ENCODE measurements at places on chromosomes 7 and 10.

GRCh38 chr10:34817586-34817985 lies 2.5 kb upstream of the PARD3 start:
- DNase-seq: no peak

- DNase-seq: no peak
Measured at GRCh38 chr7:112103246-112103645, 103.0 kb downstream of the DOCK4 start.

DNA sequence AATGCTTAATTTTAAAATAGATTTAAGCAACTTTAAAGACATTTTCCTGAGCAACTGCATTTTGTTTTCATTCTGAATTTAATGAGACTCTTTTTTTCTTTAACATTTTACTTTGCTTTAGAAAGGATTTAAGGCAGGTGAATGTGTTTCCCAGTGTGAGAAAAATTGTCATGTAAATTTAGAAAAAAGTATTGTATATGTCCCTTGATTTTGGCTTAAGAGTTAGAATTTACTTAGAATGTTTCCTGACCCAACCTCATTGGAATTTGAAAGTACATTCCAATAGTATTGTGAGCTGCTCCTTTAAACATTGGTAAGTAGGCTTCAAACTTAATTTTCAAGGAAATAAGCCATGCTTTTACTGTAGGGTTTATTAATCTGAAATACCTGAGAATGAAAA lies 110.2 kb downstream of the PTEN start:
- DNase-seq: no peak

DNA sequence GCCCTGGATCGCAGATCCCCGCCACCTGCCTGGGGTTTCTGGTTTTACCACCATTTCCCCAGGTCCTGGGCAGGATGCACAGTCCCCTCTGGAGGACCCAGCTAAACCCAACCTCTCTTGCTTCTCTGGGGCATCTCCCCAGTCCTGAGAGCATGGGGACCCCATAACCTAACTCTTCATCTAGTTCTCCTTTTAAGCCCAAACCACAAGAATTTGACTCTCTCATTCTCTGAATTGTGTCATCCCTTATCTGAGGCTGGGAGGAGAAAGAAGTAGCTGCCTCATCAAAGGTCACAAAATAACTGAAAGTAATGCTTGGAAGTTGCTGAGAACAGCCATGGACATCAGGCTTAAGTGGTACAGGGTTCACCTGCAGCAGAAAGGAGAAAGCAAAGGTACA lies 159.9 kb downstream of the FGFR2 start:
- DNase-seq: no peak

DNA sequence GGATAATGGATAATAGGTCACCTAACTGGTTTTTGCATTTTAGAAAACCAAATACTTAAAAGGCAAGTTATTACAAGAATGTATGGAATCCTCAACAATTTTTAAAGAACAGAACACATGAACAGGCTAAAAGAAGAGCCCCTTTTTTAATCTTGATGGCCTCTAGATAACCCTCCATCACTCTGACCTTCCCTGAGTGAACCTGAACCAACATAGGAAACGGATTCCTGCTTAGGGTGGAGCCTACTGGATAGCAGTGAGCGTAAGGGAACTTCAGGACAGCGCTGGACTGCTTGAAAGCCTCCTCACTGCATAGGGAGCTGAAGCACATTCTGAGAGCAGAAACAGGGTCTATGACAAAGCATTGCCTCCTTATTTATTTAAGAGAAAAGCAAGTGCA lies 20.5 kb downstream of the TRPV5 start:
- no peak for DNase-seq

DNA sequence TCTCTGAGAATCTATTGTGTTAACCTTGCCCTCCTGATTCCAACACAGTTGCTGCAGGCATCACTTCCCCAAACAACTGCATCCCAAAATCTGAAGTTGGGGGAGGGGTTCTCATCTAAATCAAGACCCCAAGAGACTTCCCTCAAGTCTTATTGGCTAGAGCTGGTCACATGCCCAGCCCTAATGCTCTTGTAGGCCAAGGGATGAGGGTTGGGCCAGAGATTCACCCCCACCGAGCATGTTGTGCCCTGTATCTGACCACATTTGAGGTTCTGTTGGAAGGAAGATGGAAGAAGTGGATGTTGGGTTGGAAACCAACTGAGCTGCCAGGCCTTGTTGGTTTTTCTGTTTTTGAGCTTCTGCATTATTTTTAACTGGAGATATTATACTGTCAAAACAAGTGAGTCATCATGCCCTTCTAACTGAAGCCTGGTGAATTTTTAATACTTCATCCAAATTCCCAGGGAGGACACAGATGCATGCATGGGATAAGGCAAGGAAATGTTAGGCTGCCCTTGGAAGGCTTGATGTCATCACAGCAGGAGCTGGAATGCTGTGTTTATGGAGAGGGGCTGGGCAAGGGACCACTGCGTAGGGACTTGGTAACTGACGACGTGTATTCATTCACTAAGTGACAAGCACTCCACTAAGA lies 68.6 kb upstream of the CACUL1 start:
- no peak for DNase-seq

DNA sequence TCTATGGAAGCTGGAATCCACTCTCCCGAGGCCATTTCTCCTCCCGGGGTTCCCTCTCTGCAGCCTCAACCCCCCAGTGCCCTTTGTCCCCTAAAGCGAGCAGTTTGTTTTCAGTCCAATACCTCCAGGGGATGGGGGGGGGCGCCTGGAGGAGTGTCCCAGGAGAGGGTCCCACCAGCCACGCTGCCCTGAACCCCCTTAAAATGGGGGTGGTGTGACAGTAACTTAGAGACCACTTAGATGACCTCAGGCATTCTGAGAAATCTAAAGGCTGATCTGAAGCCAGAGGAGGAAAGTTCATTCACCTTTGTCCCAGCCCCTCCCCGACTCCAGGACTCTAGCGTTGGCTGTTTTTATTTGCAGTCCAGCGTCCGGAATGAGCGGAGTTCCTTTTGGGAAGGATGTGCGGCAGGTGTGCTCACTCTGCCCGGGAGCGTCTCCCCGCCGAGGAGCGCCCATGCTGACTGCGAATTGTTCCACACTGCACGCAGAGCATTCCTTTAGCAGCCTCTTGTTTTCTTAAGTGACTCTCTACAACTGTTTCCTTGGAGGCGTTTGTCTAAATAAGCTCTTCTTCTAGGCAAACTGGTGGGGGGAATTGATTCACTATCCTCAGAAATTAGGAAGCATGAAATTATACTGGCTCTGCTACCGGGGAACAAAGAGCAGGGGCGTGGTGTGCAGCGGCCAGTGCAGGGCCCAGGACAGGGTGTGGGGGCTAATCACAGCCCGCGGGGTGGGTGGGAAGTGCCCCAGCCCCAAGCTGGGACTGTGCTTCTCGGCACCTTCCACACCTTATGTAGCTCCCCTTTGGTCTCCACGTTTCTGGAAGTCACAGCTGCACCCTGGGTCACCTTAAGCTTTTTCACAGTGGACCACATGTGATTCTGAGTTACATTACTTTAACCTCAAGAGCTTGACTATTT lies 46.3 kb downstream of the SYPL1 start:
- no peak for DNase-seq

- DNase-seq: no peak
Measured at GRCh38 chr7:45187946-45188411, 30.4 kb downstream of the RAMP3 start.

DNA sequence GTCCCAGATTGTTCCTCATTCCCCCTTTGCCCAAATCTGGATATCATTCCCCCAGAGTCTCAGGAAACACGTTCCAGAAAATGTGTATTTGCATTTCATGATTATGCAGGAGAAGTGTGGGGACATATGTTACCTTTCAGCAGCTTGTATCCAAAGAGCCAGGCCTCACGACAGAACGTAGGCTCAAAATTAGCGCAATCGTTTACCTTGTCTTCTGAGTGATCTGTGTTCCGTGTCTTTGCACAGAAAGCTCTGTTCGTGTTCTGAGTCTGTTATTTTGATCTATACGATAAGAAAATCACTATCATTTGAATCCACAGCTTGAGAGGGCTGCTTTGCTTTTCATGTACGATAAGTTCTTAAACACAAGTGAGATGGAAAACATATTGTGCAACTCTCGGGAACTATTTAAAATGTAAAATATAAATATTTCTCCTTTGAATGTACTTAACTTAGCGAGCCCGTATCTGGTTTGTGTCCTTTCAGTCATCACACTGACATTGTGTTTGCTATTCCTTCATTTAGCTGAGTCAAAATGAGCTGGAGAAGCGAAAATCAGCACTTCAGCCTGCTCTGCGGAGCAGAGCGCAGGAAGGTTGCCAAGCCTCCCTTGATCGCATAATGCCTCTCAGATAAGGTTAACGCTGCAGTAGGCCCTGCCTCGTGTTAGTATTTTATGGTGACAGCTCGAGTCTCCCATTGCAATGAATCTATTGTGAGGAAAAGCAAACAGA lies 80.2 kb upstream of the CACNB2 start:
- DNase-seq: no peak

DNA sequence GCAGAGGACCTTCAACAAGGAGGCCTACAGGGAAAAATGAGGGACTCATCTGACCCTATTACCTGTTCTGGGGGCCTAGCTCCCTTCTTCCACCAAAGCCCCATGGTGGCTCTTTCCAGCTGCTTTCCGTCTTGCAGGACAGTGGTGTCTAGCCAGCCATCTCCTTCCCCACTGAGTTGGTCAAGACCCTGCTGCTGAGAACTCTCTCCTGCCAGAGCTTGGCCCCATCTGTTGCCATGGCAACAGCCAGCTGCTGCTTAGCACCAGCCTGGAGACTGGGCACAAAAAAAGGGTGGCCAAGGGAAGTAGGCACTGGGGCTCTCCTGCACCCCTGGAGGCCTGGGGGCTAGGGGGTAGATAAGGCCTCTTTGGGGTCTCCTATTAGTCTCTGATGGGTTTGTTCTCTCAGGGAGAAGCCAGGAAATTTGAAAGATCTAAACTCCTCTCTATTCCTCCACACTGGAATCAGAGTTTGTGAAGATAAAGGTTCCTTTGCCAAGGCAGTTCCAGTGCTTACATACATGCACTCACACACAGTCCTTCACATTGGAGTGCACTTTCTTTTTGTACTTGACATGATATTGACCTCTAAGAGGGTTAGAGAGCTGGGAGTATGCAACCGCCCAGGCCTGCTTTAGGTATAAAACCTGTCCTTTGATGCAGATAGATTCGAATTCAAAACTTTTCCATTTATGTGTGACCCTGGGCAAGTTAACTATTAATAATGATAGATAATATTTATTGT lies 15.8 kb downstream of the TSPAN33 start:
- no peak for DNase-seq

DNA sequence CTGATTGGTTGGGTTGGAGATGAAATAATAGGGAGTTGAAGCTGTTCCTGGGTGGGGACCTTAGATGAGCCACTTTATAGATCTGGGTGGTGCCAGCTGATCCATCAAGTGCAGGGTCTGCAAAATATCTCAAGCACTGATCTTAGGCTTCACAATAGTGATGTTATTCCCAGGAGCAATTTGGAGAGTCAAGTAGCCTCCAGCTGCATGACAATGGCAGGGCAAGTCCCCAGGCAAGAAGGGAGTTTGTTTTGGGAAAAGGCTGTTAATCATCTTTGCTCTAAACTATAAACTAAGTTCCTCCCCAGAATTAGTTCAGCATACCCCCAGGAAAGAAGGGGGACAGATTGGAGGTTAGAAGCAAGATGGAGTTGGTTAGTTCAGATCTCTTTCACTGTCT lies 47.7 kb upstream of the WAPL start:
- DNase-seq: no peak

- no peak for DNase-seq
Measured at GRCh38 chr10:86085136-86085535, 281.5 kb downstream of the GRID1 start.

GRCh38 chr10:13681960-13682359 lies 95.2 kb downstream of the PRPF18 start:
- DNase-seq: no peak

DNA sequence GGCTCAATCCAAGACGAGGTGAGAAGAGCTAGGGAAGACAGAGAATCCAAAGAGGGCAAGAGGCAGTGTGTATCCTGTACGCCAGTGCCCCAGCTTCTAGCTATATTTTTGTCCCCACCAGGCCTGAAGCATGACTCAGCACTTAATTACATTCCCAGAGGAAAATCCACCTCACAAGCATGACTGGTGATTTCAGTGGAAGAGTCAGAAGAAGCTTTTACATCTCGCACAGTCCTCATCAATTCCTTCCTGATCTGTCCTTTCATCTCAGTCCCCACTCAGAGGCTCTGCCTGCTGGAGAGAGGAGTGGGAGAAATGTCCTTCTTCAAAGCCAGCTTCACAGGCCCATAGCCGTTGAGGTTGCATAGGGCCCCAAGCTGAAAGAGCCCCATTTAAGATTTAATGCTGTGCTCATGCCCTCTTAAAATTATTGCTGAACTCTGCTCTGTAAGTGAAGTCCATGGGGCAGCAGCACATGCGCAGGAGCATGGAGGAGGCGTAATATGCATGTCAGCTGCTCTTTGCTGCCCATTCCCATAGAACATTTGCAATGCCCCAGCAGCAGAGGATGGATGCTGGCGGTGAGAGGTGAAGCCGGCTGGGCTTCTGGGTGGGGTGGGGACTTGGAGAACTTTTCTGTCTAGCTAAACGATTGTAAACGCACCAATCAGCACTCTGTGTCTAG lies 39.0 kb upstream of the AOAH start:
- no peak for DNase-seq

GRCh38 chr7:109842386-109842785 lies 1248.5 kb upstream of the LRRN3 start:
- DNase-seq: no peak

DNA sequence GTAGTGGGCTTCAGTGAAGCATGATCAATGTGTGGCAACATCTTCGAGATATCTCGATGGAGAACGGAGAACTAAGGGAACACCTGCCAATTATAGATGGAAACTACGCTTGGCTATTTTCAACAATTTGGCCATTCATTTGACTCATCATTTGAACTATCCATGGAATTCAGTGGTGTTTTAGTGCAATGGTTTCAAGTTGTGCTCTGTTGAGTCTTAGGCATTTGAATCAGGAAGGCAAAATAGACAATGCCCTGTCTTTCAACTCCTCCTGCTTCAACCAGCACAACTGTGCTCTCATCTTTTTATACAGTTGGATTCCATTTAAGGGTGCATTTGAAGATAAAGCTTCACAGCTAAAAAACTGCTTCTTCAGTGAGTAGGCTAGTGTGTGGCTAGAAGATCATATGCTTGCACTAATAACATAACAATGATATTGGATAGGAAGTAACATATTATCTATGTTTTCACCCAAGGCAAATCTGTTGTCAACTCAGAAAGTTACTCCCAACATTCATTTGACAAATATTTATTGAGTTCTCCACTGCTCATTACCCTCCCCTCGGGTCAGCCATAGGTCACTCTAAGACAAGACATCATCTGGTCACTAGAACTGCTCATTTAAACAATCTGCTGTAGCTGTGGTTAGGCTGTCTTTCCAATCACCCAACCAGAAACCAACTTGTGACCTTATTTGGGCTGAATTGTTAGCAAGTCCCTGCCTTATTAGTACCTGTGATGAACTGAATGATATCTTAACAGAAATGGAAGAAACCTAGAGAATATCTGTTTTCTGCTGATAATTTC lies 314.1 kb upstream of the SP4 start:
- no peak for DNase-seq

Data from left renal pelvis (tissue), 4 donors.